Activated CD4-positive, alpha-beta T cell treated with anti-CD3 and anti-CD28 coated beads for 4 hours (primary cell): ENCODE measurements at places on chromosomes 4 and X.

DNA sequence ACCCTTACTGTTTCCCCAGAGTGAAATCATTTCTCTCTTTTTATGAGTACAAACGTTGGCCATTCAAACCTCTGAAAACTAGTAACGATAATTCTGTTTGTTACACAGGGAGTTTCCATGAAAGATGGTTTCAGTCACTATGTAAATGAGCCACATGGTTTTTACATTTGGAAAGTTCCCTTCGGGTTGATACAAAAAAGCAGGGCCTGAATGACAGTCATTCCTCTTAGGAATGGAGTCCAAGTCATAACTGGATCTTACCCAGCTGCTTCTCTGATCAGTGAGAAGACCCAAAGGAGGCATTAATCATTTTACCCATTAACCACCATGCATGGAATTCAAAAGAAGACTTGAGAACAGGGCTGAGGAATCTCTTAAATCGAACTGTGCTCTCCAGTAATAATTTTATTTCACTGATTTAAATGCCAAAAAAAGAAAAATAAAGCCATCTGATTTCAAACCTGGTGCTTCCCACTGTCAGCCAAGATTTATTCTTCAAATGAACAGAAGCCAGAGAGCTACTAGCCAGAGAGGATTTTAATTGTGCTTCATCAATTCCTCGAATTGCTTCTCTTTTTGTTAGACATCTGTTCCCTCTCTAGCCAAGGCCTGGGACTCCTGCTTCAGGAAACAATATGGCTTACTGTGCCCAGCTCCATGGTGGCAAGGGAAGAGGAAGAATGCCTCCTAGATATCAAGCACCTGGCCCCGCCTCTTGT, 3.2 kb downstream of the SOWAHB start:
- no peak for DNase-seq

- no peak for DNase-seq
Observed at GRCh38 chr4:150342945-150343344, 239.0 kb upstream of the MAB21L2 start.

- no peak for DNase-seq
Observed at GRCh38 chrX:11190745-11191510, 79.8 kb downstream of the HCCS start.

DNA sequence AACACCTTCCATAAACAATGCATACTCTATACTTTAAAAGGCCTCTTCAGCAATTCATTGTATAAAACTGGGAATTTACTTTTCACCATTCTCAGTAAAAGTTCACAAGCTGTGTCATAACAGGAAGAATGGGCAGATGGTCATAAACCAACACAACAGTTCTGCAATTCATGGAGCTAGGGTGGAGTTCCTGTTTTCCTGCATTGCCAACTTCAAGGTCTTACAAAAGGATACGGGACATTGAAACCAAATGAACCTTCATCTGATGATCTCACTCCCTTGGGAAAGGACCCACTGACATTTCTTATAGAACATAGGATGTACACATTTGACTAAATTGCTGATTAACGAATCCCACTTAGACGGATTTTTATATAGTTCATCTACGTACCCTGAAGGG, 4.1 kb downstream of the KDR start:
- no peak for DNase-seq

DNA sequence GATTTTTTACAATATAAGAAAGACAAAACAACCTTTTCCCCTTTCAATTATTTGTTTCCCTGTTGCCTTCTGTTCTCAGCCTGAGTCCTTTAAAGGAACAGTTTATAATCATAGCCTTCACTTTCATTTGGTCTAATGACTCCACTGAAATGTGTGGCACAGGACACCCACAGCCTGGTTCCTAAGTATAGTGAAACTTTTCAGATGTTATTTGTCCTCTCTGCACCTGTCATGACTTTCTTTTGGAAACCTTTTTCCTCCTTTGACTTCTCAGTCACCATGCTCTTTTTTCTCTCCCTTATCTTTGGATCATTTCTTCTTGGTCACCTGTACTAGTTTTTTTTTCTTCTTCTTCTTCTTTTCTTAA, 237.8 kb upstream of the ANXA3 start:
- DNase-seq, result no peak

GRCh38 chrX:133868250-133868649, 117.1 kb downstream of the GPC3 start:
- no peak for DNase-seq

DNA sequence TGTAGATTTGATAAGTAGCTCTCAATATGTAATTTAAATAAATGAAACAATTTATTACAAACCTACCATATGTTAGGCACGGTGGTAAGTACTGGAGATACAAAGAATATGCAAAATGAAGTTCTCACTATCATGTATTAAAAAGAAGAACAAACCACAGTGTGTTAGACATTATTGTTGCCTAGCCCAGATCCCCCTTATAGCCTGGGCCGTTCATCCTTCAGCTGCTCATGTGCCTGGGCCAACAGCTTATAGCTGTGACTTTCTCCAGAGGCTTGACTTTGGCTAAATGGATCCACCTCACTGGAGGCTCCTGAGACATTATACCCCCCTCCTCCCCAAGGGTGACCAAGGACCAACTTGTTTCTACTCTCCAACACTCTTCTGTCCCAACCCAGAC, 29.8 kb upstream of the CCNG2 start:
- DNase-seq, result no peak

- no peak for DNase-seq
Observed at GRCh38 chrX:44795945-44796450, 47.8 kb upstream of the DUSP21 start.

GRCh38 chrX:17805120-17805519, 56.0 kb downstream of the RAI2 start:
- DNase-seq, result no peak
